Activated T-helper 1 cell treated with anti-CD3 and anti-CD28 coated beads, Interleukin-12 subunit alpha, Interleukin-12 subunit beta, Interleukin-2, Interleukin-4 antibody, amounts not matched to agents 30 ng/mL and 10 ng/mL and 1 ng/mL, durations not matched to agents 14 hours and 24 hours and 36 hours (primary cell): ENCODE measurements at places on chromosomes 11 and 22.

DNA sequence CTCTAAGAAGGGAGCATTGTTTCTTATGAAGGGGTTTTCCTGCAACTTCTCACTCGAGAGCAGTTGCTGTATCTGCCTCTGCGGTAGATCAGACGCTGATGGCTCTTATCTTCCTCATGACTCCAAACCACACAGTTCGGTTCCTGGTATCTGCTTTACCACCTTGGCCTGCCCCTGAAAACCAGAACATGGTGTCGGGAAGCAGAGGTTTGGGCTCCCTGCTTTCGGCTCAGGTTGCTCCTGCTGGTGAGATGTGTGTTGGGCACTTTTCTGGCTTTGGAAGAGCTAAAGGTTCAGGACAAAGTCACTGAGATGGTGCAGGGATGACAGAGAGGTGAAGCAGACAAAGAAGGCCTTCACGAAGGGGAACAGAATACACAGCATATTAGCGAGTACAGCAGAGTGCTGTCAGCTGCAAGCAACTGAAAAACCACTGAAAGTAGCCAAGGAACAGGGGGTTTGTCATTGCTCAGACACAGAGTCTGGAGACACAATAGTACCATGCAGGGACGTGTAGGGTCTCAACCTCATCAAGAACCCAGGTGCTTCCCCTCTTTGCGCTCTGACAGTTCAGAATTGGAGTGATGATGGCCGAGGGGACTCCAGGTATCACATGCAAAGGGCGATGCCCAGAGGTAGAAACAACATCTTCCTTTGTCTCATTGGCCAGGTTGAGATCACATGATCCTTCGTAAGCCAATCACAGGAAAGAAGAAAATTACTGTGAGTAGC, 11.9 kb upstream of the CSF2RB start:
- peak; percentile 49 for DNase-seq

DNA sequence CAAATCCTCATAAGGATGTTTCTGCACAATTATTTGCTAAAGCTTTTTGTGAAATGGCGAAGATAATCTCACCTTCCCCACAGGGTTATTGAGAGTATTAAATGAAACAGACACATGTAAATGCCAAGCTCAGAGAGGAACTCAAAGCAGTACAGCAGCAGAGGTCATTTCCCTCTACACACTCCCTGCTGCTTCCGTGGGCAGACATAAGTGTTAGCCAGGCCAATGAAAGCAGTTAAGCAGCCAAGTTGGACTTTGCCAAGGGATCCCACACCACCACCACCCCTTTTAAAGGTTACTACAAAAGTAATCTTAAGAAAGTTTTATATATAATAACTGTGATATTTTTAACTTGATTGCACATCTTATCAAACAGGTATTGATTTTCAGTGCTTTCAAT, 4.0 kb upstream of the FAM111A start:
- no peak for DNase-seq

GRCh38 chr22:31126128-31126868, 3.5 kb downstream of the INPP5J start:
- DNase-seq, result no peak

DNA sequence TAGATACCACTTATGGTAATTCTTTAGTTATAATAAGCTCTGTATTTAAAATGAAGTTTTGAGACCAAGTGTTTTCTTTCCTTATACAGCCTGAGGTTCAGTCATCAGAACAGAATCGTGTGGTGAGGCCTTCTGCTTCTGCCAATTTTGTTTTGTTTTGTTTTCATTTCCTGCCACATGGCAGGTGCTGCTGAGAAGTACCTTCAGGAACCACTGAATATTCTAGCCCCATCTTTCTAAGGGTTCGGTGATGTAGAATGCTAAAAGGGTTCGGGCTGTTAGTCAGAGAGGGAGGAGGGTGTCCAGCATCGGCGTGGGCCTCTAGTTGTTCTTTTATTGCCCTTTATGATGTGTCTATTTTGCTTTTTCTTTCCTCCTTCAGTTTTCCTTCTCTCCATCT, 25.8 kb downstream of the TNRC6B start:
- peak; percentile 38 for DNase-seq

DNA sequence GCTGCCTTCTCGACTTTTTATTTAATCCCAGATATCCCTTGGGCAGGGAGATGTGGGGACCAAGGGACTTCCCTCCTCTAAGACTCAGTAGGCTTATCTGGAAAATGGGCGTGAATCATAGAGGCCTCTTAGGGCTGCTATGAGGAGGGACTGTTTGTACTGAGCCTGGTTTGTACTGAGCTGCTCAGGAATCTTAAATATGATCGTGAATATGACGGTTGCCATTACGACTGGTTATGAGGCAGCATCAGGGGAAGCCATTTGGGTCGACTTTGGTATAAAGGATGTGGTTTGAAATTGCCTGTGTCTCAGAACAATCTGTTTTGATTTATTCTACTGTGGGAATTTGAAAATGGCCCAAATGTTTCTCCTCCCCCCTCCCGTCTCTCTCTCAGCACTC, 20.6 kb downstream of the TSPAN18 start:
- no peak for DNase-seq

- DNase-seq, result no peak
Measured at GRCh38 chr11:86738568-86738967, 61.8 kb upstream of the PRSS23 start.

- DNase-seq, result no peak
Measured at GRCh38 chr11:72780296-72781062, 13.4 kb downstream of the STARD10 start.

DNA sequence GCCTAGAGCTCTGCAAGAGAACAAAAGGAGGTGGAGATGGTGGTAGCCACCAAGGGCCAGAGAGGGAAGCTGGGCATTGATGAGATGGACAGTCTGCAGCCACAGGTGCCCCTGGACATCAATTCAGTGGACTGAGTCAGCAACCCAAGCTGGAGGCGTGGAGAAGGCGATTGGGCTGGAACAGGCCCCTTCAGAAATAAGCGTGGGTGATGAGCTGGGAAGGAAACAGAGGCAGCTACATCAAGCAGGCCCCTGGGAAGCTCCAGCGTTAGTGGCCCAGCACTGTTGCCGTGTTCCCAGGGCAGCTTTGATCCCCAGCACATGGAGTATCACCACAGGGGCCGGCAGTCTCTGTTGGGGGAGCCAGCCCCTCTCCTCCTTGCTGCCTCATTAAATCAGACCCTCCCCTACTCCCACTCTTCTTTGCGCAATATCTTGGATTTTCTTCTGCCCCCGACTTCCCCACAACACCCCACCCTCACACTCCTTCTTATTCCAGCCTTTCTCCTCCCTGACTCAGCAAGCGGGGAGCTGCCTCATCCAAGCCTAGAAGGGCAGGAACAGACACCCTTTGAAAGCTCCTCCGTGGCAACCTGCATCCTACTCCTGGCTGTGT, 31.7 kb upstream of the OAF start:
- no peak for DNase-seq

GRCh38 chr11:95498722-95499425, 267.9 kb upstream of the SESN3 start:
- no peak for DNase-seq

DNA sequence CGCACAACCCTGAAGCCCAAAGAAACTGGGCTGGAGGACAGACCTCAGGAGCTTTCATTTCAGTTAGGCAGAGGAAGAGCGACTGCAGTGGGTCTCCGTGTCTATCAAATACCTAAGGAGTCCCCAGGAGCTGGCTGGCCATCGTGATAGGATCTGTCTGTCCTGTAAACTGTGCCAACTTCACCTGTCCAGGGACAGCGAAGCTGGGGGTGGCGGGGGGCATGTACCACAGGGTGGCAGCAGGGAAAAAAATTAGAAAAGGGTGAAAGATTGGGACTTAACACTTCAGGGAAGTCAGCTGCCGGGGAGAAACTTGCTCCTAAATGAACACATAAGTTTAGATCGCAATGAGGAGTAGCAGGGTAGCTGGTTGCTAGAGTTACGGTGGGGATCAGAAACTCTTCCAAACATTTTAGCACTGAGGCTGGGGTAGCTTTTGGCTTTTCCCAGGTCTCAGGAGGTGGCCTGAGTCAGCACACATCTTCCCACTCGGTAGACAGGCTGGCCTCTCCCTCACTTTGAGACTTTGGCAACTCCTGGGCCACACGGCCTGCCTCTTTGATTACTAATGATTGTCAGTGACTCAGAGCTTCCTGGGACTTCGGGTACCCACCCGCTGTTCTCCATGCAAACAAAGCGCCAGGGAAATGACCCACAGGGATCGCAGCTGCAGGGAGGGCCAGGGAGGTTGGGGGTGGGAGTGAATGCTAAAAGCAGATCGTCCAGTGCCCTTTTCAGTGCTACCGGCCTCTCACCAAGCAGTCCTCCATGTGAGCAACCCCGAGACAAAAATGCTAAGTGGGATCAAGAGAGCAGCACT, 2.9 kb upstream of the MTFP1 start:
- no peak for DNase-seq

GRCh38 chr11:123457187-123457770, 27.2 kb downstream of the GRAMD1B start:
- DNase-seq, result no peak

- DNase-seq, result no peak
Measured at GRCh38 chr11:81007046-81007445, 1566.2 kb upstream of the TENM4 start.

- peak; percentile 67 for DNase-seq
Measured at GRCh38 chr11:118224511-118225188, at the start of gene JAML. Gene JAML (minus strand): TSS chr11:118225011. CDS start chr11:118214866, 10,145 bp downstream.
